ENCODE measurements at places on chromosomes 2 and 18. TPM values are rescaled to one million over a fixed set of nuclear protein-coding genes. Genes with fewer than 3 reads are reported as not detected.

Gene SLC16A14
- total RNA-seq, result 0.46 TPM

Gene TTC27
- total RNA-seq, result 31.8 TPM

Gene DES
- 1.2 TPM for total RNA-seq

Gene NOL4
- total RNA-seq, result not detected

Gene LTBP1
- total RNA-seq, result 80.9 TPM

Gene STAT4
- 0.46 TPM for total RNA-seq

Gene COLEC11
- total RNA-seq, result not detected

Gene CD8B2
- total RNA-seq, result not detected

Gene SAP130
- 2.6 TPM for total RNA-seq

Gene PARD3B
- total RNA-seq, result 5.8 TPM

Gene PRSS56
- total RNA-seq, result not detected

Gene LMAN2L
- total RNA-seq, result 29.3 TPM

Gene ACMSD
- total RNA-seq, result not detected

Gene CGREF1
- total RNA-seq, result 4.7 TPM

Gene ST3GAL5
- 33.1 TPM for total RNA-seq

Gene SCN2A
- 0.46 TPM for total RNA-seq

Gene RAB11FIP5
- 30.4 TPM for total RNA-seq

Gene SOCS6
- 19.2 TPM for total RNA-seq

Gene ERMN
- not detected for total RNA-seq

Gene ARHGAP28
- 27.2 TPM for total RNA-seq

Gene TGFBRAP1
- total RNA-seq, result 29.8 TPM

Gene ATP5F1A
- 1,088 TPM for total RNA-seq

Gene POU3F3
- total RNA-seq, result not detected

Gene ESCO1
- 16.9 TPM for total RNA-seq

Gene REG1B
- total RNA-seq, result not detected

Gene RAB27B
- 0.32 TPM for total RNA-seq

Gene CNGA3
- not detected for total RNA-seq

Gene LRRC30
- total RNA-seq, result not detected

Gene EFR3B
- 0.32 TPM for total RNA-seq

Gene SERPINB7
- 0.30 TPM for total RNA-seq

Gene STON1
- 11.0 TPM for total RNA-seq

Gene TTLL4
- total RNA-seq, result 5.2 TPM

Gene GEN1
- total RNA-seq, result 11.4 TPM

Gene TMEM163
- 1.9 TPM for total RNA-seq

Gene LINC00305
- not detected for total RNA-seq

Gene LBX2
- total RNA-seq, result 1.6 TPM

Gene RNF125
- total RNA-seq, result 0.30 TPM

Gene PDCL3
- total RNA-seq, result 25.8 TPM

Gene FLACC1
- under 0.01 TPM for total RNA-seq

Gene GALNT14
- total RNA-seq, result 2.6 TPM
